ENCODE measurements at places on chromosomes 1 and 21. TPM values are rescaled to one million over a fixed set of nuclear protein-coding genes. Genes with fewer than 3 reads are reported as not detected.

DNA sequence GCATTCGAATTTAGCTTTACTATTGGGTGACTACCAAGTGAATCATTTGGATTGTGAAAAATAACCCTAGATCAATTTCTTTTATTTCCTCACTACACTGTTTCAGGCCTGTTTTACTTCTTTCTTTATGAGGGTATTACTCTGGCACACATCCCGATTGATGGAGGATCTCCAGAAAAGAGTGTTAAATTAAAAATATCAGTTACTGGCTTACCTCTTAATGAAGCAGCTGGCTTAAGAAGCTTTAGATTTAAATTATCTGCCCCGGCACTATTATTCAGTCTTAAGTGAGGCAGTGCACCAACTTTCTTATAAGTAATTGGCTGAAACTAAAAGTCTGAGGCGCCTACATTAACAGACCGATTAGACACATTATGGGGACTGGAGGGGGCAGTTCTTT lies 1097.4 kb downstream of the TTLL7 start:
- no peak for DNase-seq

DNA sequence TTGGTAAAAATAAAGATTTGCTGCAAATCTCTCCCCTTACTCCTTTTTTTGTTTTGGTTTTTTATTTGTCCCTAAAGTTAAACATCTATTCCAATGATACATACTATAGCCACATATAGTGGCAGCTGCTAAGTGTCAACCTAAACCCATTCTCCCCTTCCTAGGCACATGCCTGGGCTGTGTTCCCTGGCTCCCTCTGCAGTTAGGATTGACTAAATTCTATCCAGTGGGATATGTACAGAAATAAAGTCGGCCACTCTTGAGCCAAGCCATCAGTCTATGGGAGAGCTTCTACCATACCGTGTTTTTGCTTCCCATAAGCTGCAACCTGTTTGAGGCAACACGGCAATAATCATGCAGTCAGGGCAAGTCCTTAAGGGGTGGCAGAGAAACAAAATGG lies 23.6 kb downstream of the MCOLN3 start:
- no peak for DNase-seq

DNA sequence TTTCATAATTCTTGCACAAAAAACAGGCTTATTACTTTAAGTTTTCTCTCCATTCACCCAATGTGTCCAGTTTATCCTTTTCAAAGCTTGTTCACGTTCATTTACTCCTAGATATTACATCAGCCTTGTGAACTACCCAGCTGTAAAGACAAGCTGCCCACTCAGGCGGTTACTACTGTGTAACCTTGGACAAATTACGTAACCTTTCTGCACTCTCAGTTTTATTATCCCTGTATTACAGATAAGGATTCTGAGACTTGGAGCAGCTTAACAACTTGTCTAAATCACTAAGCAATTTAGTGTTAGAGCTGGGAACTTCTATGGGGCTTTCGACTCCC lies 20.5 kb upstream of the LPAR3 start:
- DNase-seq, result no peak

The SLFNL1 gene
- total RNA-seq, result not detected

DNA sequence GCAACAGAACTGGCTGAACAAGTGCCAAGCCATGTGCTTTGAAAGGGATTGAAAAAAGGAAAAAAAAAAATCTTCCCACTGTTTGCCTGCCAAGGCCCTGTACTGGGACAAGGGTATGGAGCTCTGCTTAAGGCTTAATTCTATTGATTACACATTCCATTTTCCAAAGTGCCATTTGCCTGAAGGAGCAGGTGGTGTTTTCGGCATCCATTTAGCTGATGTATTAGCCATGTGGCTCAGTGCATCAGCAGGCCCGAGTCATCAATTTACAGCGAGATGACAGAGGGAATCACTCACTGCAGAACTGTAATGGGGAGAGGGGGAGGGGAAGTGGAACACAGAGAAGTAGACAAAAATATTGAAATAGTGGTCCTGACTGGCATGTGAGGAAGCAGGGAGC lies 144.2 kb upstream of the BEND5 start:
- DNase-seq, result no peak

The PGLYRP3 gene
- not detected for total RNA-seq

The TMEM79 gene
- 2.1 TPM for total RNA-seq

- DNase-seq, result peak; percentile 49
Observed at GRCh38 chr1:167905182-167905581, 8.8 kb downstream of the ADCY10 start.

DNA sequence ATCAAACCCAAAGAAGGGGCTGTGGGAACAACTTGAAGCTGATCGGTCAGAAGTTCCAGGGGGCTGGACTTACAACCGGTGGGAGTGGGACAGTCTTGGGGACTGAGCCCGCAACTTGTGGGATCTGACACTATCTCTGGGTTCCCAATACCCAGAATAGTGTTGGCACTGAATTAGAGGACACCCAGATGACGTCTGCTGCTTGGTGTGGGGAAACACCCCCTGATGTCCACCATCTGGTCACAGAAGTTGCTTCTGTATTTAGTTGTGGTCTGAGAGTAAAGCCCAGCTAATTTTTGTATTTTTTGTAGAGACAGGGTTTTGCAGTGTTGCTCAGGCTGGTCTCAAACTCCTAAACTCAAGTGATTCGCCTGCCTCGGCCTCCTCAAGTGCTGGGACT lies 28.8 kb downstream of the SERBP1 start:
- no peak for DNase-seq

The TNNT2 gene
- 8.6 TPM for total RNA-seq

- DNase-seq, result peak; percentile 66
Observed at GRCh38 chr1:156797212-156797871, 19.3 kb downstream of the SH2D2A start.

The TMEM201 gene
- 31.0 TPM for total RNA-seq

The LHX4 gene
- total RNA-seq, result 2.0 TPM

GRCh38 chr1:167369933-167370332 lies 148.4 kb downstream of the CD247 start:
- DNase-seq, result no peak

- DNase-seq, result no peak
Observed at GRCh38 chr1:183675381-183675780, 22.3 kb upstream of the APOBEC4 start.

The HIVEP3 gene
- 1.2 TPM for total RNA-seq

DNA sequence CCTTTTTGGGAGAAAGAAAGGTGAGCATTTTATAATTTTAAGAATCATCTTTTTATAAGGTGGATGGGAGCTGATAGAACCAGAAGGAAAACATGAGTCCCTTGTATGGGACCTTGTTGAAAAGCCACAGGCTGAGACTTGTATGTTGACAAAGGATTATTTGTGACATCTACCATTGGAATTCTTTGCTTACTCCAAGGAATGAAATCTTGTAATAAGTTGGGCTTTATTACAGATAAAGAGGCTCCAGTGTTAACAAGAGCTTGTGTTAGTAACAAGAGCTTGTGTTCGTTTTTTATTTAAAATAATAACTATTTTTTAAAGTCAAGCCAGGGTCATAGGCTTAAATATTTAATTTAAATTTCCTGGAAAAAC lies 201.1 kb upstream of the CHRM3 start:
- no peak for DNase-seq

DNA sequence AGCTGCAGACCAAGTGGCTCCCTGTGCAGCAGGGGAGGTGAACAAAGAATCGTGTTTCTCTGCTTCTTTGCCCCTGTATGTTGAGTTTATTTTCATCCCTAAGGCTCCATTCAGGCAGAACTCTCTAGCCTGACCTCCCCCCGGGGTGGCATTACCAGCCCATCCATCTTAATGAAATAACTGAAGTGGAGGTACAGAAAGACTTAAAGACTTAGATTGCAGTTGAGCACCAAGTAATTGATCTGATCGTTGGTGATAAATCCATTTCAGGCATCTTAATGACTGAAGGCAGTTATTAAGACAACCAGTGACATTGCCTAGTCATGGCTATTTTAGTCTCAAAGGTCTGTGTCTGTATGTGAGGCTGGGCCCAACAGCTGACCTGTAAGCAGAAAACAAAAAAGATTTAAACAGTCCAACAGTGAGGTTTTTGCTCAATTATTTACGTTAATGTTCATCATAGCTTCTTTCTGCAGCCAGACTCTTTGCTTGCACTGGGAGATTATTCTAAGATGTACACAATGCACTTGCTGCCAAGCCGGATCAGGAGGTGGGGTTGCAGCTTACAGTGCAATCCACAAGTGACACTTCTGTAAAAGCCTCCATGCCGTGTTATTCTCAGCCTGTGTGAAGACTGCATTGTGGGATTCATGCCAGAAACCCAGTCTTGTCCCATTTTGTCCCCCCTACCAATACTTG lies 363.0 kb upstream of the DUSP10 start:
- DNase-seq, result no peak

The ADAMTS1 gene
- total RNA-seq, result 17.8 TPM

GRCh38 chr1:161982507-161982895 lies 41.2 kb downstream of the OLFML2B start:
- no peak for DNase-seq

DNA sequence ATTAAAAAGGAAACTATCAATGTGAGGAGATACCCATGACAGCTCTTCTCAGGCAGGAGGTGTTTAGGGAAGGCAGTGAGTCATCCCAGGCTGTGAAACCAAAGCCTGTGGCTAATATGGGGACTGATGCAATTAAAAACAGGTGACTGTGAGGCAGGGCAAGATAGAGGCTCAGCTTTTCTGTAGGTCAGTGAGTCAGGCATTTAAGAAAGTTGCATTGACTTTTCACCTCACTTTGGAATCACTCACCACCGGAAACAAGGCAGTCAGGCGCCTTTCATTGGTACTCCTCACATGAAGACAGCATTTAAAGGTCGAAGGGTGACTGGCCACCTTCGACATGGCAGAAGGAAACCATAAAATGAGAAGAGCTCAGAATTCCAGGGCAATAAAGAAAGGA lies 54.5 kb downstream of the PAPPA2 start:
- DNase-seq, result no peak

The PTPN7 gene
- 0.22 TPM for total RNA-seq

The ECM1 gene
- total RNA-seq, result 1.4 TPM
